Stimulated activated CD4-positive, alpha-beta T cell treated with anti-CD3 and anti-CD28 coated beads, Interleukin-1b, Interleukin-23, amount 100 ng/mL, for 4 hours (primary cell): ENCODE measurements at places on chromosomes 3 and 15.

GRCh38 chr3:140128631-140129030 is 193.6 kb downstream of the CLSTN2 start:
- DNase-seq = no peak

- DNase-seq = no peak
Measured at GRCh38 chr3:185693985-185694653, 108.0 kb downstream of the SENP2 start.

- DNase-seq = no peak
Measured at GRCh38 chr15:51401051-51401780, 59.8 kb downstream of the GLDN start.

DNA sequence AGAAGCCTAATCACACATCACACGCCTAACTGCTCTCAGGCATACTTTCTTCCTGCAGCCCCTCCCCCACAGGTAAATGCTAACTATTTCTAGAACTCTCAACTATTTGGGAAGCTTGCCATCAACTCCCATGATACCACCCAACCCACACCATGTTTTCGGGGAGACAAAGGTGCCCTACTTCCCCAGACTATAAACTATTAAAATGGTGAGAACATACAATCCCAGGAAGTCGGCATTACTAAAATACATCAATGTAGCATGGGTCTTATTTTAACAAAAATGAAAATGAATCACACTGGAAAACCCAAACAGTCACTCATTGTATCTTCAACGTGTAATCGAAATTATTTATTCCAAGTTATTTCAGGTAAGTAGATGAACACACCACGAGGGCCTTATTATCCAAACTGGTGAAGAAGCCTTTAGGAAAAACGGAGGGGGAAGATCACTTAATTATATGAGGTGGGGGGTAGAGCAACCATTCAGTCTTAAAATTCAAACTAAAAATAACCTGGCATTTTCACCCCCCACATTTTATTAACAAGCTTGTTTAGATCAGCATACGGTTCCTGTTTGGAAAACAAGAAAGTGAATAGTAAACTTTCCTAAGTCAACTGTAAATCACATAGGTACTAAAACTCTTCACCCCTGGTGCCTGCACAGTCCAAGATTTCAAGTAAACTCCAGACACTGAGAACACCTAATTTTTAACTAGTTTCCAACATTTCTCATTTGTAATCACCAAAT is 1.9 kb downstream of the TBL1XR1 start:
- DNase-seq = no peak

- no peak for DNase-seq
Measured at GRCh38 chr3:55746808-55747413, 259.8 kb upstream of the WNT5A start.

- no peak for DNase-seq
Measured at GRCh38 chr3:125633767-125634166, 38.5 kb upstream of the OSBPL11 start.

DNA sequence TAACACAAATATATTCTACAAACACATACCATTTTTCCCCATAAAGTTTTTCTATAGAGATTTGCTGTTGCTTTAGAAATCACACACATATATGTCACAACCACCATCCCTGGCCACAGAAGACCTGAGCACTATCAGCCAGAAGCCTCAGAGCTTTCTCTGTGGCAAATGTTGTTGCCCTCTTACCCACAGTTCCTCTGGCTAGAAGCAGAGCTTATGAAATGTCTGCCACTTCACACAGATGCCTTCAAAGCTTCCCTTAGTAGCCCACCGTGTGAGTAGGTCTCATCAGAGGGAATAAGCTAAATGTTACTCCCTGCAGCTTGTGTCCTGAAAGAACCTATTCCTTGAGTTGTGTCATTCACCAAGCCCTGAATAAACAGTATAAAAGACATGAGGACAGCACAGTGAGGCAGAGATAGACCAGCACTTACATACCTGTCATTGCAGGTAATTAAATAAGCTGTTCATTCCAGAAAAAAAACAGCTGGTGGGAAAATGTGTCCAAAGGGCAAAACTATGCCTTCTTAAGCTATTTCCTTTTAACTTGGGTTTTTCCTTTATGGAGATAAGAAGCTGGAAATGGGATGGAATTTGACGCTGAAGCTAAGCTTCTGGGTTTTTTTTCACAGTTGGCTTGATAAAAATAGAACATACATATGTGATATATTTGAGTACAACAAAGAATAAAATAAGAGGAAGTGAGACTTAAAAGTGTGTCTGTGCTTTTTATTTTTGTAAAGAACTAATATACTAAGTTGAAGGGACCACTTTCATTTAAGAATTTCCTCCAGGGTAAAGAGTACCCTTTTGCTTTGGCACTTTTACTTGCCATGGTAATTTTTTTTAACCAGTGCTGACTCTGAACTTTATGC is 391.4 kb downstream of the KCNH8 start:
- DNase-seq = no peak
